NCI-H446 (cell line): ENCODE measurements at places on chromosomes 5 and 9.

DNA sequence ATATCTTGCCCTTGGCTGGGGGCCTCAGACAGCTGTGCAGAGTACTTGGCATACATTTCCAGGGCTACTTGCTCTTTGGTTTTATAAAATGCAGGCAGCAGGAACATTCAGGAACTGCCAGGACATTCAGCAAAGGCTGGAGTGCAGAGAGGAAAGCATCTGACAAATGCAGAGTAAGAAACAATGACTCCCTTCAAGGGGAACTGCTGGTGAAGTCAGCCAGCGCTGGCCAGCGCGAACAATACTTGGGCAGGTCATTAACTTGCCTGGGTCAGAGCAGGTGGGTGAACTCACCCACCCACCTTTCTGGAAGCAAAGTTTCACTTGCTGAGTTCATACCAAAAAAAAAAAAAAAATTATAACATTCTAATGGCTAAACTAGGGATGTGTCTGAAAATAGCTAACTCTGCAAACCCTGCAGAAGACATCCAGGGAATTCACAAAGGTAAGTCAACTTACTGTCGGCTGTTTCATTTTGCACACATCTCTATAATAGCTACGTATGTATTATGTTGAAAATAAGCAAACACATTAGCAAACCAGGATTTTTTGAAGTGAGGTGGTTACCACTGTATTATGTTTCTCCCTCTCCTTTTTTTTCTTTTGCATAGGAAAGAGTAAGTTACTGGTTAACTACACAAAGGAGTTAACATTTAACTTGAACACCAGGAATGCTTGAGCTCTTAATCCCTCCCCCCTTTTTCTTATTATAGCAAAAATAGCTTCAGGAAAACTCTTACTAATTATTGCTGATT is 152.2 kb downstream of the GLIS3 start:
- DNase-seq: no peak

GRCh38 chr5:57028161-57028560 is 76.2 kb upstream of the MIER3 start:
- DNase-seq: no peak

DNA sequence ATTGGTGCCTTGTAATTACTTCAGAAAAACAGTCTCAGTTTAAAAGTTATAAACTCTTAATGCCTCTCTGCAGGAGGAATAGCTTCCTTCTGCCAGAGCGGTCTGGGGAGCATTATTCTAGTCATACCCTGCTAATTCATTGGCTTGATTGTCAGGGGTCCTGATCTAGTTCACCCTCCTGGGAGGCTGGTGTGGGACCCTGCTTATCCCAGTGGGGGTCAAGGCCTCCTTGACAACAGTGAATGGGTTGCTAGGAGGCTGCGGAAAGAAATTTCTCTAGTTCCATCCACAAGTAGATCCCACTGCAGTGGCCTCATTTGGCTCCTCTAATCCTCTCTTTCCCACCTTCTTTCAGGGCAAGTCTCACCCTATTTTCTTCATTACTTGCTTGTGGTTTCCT is 105.7 kb downstream of the TMC1 start:
- no peak for DNase-seq

GRCh38 chr5:52672459-52672858 is 115.3 kb upstream of the ITGA1 start:
- no peak for DNase-seq

- DNase-seq: no peak
Observed at GRCh38 chr5:40955313-40955712, 46.0 kb downstream of the C7 start.

DNA sequence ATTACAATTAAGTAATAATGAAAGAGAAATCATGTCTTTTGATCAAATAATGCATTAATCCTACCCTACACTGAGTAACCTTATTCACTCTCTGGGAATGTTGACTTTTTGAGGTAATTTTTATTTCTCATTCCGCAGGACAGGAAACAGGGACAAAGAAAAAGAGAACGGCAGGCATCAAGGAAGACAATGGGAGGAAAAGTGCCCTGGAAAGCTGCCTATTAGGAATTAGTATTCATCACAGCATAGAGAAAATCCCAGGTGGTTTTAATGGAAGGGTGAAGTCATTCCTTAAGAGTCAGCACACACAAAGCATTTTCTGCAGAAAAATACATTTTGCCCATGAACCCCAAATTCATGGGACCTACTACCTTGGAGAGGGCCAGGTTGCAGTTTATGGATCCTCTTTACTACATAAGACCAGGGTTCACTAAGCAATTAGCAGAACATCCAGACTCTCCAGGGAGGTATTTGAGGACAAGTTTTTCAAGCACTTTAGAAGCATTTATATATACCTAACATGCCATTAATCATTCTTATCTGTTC is 9.4 kb downstream of the FSTL4 start:
- DNase-seq: no peak

DNA sequence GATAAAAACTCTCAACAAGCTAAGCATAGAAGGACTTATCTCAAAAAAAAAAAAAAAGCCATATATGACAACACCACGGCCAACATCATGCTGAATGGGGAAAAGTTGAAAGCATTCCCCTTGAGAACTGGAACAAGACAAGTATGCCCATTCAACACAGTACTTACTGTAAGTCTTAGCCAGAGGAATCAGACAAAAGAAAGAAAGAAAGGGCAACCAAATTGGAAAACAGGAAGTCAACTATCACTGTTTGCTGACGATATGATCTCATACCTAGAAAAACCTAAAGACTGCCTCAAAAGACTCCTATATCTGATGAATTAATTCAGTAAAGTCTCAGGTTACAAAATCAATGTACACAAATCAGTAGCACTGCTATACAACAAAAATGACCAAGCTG is 24.6 kb upstream of the PTGER4 start:
- no peak for DNase-seq

- DNase-seq: no peak
Observed at GRCh38 chr5:84385705-84386104, 1.0 kb upstream of the EDIL3 start.
